ENCODE measurements at places on chromosomes 4 and X.
A peak's percentile ranks its signal among the peaks of the same experiment; 100 is the strongest.

- peak; percentile 64 for DNase-seq
These were observed 584 bp downstream of the SUV39H1 start for GRCh38 chrX:48696909-48697727.

GRCh38 chrX:38346150-38346549 lies 6.3 kb upstream of the OTC start:
- no peak for DNase-seq

- no peak for DNase-seq
These were observed 13.1 kb upstream of the ART3 start for GRCh38 chr4:76061421-76061820.

- no peak for DNase-seq
These were observed 1.4 kb upstream of the FNIP2 start for GRCh38 chr4:158767451-158767850.

DNA sequence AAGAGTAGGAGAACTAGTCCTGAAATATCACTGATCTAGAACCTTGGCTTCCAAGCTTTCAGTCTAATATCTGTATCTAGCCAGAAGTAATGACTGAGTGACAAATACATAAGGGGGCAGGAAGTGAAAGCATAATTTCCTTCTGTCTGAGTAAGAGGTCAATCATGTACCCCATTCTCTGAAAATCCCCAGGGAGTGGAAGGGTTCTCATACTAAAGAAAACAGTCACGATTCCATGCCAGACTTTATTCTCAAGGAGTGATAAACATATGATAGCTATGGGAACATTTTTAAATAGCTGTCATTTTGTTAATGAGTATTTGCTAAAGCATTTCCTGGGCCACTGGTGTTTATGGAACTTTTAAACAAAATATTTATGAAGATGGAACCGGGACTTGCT lies 308.5 kb downstream of the ARHGAP24 start:
- no peak for DNase-seq

GRCh38 chr4:188779581-188779980 lies 640.3 kb downstream of the TRIML1 start:
- DNase-seq, result no peak

DNA sequence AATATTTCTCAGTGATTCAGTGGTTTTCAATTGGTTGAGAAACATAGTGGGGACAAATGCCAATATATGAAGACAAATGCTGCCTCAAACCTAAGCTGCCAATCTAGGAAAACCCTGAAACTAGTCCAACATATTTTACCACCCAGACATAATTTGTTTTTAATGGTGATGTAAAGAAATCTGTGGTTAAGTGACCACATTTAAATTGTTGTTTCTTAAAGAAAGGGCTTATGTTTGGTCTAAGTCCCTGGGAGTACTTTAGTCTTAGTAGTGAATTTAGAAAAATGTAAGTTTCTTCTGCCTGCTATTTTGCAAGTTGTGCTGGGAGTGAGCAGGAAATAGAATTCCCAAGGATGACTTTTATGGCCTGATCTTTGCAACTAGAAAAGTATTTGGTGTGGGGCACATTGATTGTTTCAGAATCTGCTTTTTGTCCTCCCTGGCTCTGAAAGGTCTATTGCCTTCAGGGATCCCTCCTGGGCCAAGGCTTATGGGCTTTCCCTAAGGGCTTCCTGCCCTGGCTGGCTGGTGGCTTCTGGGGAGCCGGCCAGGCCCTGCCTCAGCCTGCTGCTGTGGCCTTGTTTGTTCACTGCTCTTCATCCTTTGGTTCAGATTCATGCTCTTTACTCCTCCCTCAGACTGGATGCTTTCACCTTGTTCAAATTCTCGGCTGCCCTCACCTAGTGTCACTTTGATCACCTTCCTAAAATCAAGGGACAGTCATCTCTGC lies 169.8 kb upstream of the JADE1 start:
- DNase-seq, result no peak

DNA sequence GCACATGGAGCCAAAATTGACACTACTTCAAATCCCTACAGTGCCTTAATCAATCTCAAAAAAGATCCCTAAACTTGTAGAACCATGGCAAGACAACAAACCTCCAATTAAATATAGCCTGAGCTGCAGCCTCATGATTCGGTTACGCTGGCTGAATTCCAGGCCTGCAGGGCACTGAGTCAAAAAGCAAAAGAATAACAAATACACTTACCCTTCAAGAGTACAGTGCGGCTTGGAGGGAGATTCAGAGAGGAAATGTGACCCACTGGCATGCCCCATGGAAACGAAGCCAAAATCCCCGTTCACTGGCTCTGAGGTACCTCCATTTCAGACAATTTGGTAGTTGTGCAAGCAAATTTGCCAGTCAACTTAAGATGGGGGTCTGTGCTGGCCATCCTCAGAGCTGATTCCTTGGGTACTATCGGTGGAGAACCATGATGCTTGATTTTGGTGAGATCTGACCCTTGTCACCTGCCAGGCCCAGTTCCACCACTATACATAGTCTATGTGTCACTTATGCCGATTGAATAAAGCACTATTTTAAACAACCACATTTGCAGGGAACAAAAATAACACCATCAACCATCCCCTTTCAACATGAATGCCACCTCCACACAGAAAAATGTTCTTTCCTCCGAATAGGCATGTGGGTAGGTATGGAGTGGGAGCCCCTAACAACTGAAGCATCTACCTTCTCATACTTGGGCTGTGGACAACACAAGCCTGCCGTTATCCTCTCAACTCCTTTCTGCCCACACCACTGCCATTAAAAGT lies 2.1 kb downstream of the C4orf54 start:
- DNase-seq, result no peak

- DNase-seq, result no peak
These were observed 1.8 kb upstream of the PRPS1 start for GRCh38 chrX:107626481-107626880.

All from NCI-H146 (cell line).